ENCODE measurements at places on chromosomes 3 and 15.
A peak's percentile ranks its signal among the peaks of the same experiment; 100 is the strongest.

GRCh38 chr3:9111417-9111816, 138.0 kb downstream of the SRGAP3 start:
- DNase-seq = no peak

- no peak for DNase-seq
These were observed 32.6 kb downstream of the ATP2C1 start for GRCh38 chr3:130926504-130926903.

DNA sequence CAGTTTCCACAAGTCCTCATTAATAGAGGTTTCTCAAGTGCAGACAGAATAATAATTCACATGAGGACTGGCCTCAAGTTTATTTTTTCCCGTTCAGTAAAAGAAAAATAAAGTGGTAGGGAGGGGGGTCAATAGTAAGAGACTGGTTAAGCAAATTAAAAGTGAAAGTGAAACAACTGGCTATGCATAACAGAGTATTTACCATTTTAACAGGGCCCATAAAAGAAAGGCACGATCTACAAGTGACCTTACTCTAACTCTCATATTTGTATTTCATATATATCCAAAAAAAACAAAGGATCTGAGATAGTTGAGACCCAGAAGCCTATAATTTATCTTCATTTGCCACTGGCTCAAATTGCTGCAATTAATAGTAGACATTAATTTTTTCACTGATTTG, 686.3 kb downstream of the NTRK3 start:
- no peak for DNase-seq

DNA sequence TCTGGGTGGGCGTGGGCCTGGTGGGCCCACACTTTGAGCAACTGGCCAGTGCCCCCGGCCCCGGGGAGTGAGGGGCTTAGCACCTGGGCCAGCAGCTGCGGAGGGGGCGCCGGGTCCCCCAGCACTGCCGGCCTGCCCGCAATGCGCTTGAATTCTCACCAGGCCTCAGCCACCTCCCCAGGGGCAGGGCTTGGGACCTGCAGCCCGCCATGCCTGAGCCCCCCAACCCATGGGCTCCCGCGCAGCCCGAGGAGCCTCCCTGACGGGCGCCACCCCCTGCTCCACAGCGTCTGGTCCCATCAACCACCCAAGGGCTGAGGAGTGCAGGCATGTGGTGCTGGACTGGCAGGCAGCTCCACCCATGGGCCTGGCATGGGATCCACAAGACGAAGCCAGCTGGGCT, 484.3 kb downstream of the UNC13C start:
- no peak for DNase-seq

DNA sequence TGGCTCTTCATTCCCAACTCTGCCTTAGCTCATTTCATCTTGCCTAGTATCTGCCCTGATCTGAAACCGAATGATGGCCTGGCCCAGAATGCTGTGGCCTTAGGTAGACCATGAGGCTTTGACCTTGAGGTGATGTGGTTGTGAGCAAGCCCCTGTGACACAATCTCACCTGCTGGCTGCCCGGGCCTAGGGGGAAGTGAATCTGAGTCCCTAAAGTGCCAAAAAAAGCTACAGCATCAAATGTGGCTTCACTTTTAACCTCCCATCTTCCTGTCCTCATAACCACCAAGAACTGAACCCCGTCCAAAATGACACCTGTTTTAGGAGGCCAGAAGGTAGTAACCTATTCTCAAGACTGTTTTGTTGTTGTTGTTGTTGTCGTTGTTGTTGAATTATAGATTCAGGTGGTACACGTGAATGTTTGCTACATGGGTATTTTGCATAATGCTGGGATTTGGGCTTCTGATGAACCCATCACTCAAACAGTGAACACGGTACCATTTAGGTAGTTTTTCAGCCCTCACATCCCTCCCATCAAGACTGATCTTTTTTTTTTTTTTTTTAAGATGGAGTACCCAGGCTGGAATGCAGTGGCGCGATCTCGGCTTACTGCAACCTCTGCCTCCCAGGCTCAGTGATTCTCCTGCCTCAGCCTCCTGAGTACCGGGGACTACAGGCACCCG, 54.6 kb downstream of the MCCC1 start:
- no peak for DNase-seq

DNA sequence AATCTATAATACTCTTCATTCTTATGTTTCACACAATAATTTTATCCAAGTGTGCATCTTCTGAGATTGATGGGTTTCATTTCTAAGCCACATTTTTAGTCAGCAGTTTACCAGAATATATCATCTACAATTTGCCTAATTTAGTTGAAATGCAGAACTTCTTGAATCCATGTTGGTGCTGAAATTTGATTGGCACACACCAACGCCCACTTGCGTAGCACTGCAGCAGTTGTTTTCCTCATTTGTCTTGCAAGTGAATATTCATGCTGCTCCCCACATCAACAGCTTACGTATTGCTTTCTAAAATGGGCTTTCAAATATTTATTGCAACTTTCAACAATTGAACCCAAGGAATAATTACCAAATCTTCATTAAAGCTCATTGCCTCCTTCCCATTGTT, 87.8 kb upstream of the CTDSPL start:
- DNase-seq = no peak

DNA sequence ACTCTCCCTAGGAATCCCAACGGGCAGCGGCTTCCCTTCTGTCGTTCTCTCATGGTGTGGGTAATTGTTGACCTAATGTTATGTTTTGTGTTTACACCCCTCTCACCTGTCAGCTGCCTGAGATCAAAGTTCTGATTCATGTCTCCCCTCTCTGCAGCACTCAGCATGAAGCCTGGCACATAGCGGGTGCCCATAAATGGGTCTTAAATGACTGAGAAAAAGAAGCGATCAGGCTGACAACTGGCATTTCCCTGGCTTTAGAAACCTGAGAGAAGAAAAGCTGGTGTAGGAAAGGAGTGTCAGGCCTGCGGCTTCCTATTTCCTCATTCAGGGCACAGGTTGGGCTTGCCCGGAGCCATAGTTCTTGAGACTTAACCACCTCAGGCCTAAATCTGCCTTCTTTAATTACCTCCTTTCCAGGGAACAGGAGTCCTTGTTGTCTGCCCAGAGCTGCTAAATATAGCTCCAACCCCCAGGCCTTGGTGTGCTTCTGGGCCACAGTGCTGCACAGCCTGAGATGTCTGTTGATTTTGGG, 31.8 kb downstream of the LPP start:
- no peak for DNase-seq

GRCh38 chr3:46942076-46942475, 34.5 kb downstream of the CCDC12 start:
- no peak for DNase-seq

- DNase-seq = no peak
These were observed 92.1 kb downstream of the ASB7 start for GRCh38 chr15:100694381-100695021.

DNA sequence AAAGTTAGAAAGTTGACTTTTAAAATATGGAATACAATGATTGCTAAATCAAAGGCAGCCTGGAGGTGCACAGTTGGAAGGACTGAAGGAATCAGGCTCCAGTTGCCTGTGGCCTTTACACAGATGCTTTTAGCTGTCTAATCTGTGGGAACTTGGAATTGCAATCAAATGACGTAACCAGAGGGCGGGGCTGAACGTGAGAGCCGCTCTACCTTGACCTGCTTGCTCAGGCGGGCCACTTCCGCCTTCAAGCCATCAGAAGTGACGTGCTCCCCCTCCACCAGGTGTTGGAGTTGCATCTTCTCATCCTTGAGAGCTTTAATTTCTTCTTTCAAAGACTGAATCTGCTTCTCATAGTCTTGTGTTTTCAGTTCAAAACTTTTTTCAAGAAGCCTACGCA, 37.7 kb upstream of the GNB5 start:
- no peak for DNase-seq

- no peak for DNase-seq
These were observed 83.8 kb upstream of the BLM start for GRCh38 chr15:90633360-90633759.

DNA sequence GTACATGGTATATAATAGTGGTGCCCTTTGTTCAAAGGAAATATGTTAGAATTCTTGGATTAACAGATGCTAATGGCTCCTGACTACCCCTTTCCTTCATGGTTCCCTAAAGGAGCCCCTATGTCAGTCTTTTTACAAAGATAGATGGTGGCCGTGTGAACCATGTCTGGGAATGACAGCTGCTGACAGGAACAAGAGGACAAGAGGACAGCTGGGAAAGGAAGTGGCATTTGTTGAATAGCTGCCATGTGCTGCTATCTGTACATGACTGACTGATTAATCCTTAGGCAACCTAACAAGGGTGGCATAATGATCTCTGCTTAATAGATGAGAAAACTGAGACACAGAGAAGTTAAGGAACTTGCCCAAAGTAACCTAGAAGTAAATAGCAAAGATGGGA, 321.7 kb downstream of the ZNF621 start:
- DNase-seq = no peak

DNA sequence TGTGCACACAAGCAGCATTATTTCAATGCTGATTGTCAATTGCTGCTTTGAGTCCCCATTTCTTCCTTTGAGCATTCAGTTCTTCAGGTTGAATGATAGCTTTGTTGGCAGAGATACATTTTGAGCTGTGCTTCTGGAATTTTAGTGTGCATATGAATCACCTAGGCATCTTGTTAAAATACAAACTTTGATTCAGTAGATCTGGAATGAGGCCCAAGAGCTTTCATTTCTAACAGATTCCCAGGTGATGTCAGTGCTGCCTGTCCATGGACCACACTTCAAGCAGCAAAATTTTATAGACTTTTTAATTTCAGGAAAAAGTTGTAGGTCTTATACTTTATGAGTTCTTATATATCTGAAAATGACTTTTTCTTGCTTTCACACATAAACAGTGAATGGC, 131.1 kb downstream of the ADAMTSL3 start:
- DNase-seq = no peak

DNA sequence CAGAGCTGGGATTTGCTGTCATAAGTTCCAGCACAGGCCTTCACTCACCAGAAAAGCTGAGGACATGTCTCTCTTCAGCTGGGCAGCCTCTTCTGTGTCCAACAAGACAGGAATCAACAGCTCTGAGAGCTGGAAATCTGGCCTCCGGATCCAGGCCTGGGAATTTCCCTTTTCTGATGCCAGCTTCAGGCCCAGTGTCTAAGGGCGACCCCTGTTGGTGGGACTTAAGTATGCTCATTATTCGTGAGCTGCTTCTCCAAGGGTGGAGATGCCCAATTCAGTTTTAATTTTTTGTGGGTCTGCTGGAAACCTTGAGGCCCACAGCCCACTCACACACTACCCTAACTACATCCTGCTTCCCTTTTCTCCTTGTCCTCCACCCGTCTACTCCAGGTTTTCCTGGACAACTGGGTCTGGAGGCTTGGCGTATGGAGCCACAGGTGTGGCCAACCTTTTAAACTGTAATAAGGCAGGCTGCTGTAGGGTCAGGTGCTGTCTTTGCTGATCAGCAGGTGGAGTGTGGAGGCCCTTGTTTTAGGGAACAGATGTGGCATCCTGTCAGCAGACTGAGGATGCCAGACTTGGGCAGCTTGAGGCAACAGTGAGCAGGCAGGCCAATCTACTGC, 2.6 kb upstream of the CEMIP start:
- DNase-seq = peak; percentile 74

DNA sequence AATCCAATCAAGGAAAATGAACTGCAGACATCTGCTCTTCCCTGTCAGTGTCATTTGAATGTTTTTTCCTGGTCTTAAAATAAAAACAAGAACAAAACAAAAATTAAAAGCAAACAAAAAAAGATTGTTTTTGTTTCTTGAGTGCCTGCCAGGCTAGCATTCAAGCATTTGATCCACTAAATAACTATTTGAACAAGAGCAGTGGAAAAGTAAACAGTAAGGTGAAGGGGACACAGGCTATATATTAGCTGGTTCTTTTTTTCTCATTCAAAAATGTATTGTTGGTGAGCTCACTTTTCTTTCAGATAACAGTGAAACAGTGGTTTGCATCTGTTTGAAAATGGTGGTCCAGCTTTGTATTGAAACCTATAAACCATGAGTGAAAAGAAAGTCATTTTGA, 586.9 kb upstream of the SGO1 start:
- DNase-seq = no peak

DNA sequence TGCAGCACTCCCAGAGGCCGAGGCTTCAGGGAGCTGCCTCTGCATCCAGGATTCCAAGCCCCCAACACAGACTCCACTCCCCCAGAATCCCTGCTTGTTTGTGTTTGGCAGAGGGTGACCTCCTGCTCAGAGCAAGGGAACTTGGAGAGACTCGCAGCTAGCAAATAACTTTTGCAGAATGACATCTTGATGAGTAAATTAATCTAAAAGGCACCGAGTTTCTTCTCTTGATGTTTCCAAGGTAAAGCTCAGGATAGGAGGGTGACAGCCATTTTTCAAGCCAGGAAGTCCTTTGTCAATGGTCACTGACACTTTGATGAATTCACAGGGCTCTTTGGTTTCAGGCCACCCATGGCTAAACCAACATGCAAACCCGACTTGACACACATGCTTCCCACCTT, 523.0 kb downstream of the NTRK3 start:
- DNase-seq = no peak

GRCh38 chr15:100786901-100787566, 92.6 kb upstream of the ALDH1A3 start:
- no peak for DNase-seq

- DNase-seq = no peak
These were observed 580 bp upstream of the RUBCN start for GRCh38 chr3:197737319-197737649.

GRCh38 chr15:78979456-78980320, 34.8 kb upstream of the CTSH start:
- peak; percentile 37 for DNase-seq

DNA sequence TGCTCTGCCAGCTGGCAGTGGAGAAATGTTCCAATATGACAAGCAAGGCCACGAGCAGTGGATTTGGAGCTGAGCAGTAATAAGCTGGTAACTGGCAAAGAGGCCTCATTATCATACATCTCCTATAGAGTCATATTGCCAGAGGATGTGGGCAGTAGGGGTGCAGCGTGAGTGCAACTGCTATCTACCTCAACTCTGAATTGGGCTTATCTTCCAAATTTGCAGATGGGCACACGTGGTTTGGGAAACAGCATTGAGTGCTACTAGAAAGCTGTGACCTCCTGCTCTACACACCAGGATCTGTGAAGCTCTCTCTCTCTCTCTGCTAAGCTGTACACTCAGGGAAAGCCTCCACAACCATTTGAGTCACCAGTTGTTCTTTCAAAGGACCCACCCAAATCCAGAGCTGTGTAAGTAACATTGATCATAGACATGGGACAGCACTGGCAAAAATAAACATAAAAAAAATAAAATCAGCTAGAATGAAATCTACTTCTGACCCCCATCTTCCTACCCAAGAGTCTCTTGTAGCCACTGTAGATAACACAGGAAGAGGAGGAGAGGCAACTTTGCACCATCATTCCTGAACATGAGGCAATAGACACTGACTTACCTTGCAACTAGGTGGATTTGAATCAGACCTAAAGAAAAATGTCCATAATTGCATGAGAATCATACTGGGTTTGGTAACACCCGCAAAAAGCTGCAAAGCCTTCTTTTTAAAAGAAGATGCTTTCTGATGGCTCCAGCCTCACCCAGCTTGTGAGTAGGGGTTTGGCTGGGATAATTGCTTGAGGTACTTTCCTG, 82.9 kb upstream of the THBS1 start:
- no peak for DNase-seq

DNA sequence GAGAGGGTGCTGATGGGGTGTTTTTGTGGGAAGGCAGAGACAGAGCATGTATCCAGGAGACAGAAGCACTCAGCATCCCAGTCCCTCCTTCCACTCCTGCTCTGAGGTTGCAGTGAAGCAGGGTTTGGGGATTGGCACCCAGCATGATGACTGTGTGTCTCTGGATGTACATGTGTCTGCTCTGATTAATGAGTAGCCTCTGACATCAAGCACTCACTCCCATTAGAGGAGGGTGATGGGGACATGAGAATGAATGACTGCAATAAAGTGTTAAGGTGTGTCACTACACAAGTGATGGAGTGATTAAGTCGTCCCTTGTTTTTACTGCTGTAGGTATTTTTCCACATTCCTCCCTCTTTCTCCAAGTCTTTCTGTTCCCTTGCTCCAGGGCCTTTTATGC, 9.6 kb upstream of the MYZAP start:
- DNase-seq = no peak

Data from stimulated activated CD4-positive, alpha-beta T cell treated with anti-CD3 and anti-CD28 coated beads, Interleukin-4, amount 100 ng/mL, for 24 hours (primary cell).